ENCODE measurements at places on chromosomes 7 and 10.

- H3K4me1 ChIP-seq: no peaks in the 10 kb centered on the region
- H3K36me3 ChIP-seq: no peaks in the 10 kb centered on the region
- no peak for DNase-seq
- H3K4me3 ChIP-seq: no peak overlapping the region
Observed at GRCh38 chr7:135822376-135822775, 73.8 kb upstream of the FAM180A start.

- H3K27me3 ChIP-seq: peaks cover 7% of the 10 kb centered on the region
- no peak overlapping the region for H3K27ac ChIP-seq
- no peak overlapping the region for H3K4me3 ChIP-seq
- H3K36me3 ChIP-seq: no peaks in the 10 kb centered on the region
- DNase-seq: no peak
Observed at GRCh38 chr7:144404946-144405345, 1.5 kb upstream of the NOBOX start.

GRCh38 chr7:139361523-139361922 lies 1.8 kb downstream of the LUC7L2 start:
- no peak overlapping the region for H3K27ac ChIP-seq
- H3K36me3 ChIP-seq: peaks cover 41% of the 10 kb centered on the region
- peaks cover 50% of the 10 kb centered on the region for H3K4me1 ChIP-seq

GRCh38 chr10:50381642-50382041 lies 130.3 kb upstream of the ASAH2 start:
- H3K36me3 ChIP-seq: peaks cover 6% of the 10 kb centered on the region
- no peak overlapping the region for H3K27ac ChIP-seq
- peaks cover 41% of the 10 kb centered on the region for H3K4me1 ChIP-seq
- no peak overlapping the region for H3K4me3 ChIP-seq

DNA sequence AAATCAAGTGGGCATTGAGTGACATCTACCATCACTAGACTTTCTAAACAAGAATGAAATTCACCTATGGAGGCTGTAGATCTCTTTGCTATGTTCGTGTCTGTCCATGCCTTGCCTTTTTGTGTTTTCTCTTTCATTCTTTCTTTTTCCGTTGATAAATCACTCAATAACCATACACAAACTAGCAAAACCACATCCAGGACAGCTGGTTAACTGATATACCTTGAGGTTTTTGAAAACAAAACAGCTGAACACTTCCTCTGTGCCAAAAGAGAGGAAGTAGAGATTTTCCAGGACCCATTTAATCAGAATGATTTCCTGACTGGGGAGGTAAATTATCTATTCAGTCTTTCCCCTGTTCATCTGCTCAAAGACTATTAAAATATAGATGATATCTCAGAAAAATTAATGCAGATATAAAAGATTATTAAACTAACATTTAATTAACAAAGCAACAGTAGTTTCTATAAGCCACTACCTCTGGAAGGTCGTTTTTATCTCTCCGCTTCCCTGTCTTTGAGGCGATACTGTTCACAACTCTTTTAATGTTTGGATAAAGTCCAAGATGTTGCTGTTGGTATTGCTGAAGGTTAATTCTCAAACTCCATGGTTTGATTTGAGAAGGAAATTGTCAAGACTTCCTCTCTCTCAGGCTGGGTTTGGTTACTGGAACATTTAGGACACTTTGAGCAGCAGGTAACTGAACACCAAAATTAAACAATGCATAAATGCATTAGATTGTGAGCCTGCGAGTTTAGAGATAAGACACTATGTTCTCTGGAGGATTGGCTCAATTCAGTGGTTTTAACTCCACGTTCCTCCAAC lies 24.4 kb upstream of the C10orf67 start:
- peak overlapping the region; percentile 60 for H3K4me3 ChIP-seq
- H3K27ac ChIP-seq: no peak overlapping the region
- no peaks in the 10 kb centered on the region for H3K36me3 ChIP-seq
- H3K4me1 ChIP-seq: peaks cover 34% of the 10 kb centered on the region
- no peak for DNase-seq
